Urinary bladder (tissue), 4 donors: ENCODE measurements at places on chromosomes 4 and X.
A peak's percentile ranks its signal among the peaks of the same experiment; 100 is the strongest.

GRCh38 chr4:109046471-109047201 lies 255.8 kb downstream of the COL25A1 start:
- DNase-seq = peak; percentile 15

DNA sequence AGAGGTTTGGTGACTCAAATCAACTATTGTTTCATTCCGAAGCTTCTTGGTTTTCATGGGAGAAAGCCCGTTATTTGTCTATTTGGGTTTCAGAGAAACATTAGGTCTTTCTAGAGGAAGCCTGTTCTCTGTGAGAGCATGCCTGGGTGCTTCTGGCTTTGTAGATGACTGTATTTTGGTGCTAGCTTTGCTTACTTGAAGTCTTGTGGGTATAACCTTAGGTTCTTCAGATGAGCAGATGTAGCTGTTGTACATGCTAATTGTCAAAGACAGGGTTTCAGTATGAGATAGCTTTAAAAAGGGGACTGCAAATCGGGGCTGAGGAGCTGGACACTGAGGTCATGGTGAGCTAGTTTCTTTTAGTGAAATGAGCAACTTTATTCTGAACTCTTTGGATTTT lies 7.9 kb upstream of the STOX2 start:
- DNase-seq = no peak

GRCh38 chrX:108000751-108001150 lies 18.6 kb upstream of the TEX13B start:
- DNase-seq = no peak

DNA sequence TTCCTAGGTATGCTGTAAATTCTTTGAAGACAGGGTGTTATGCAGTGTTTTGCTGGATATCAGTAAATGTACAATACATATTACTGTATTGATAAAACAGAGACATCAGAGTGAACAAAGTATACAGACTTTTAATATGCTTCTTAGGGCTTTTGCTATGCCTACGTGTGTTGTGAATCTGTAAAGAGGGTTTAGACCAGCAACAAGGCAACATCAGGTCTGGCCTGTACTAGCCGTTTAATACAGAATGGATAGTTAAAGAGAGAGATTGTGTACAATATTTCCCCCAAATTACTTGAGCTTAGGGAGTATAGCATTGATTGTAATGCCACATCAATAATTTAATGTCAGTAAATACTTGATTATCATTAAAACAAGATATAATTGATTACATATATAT lies 75.2 kb downstream of the PAQR3 start:
- no peak for DNase-seq

DNA sequence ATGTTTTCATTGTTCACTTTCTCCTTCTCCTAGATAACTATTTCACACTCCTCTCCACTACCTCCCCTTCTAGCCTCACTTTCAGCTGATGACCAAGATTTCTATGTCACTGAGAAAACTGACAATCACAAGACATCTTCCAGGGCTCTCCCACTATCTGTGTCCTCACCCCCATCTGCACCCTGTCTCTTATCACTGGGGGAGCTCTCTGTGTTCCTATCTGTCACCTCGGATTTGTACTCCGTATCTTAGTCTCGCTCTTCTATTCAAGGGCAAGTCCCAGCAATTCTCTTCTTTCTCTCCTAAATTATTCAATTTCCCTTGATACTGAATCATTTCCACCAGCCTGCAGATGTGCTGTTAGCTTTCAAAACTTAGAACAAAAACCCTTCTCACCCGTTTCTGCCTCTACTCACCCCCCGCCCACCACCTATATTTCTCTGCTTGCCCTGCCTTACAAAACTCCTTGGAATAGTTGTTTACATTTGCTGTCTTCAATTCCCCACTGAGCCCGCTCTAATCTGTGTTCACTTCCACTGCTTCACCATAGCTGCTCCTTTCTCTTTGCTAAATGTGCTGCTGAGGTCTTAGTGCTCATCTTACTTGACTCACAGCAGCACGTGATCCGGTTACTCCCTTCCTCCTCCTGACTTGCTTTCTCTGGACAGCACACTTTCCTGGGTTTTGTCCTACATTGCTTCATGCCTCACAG lies 293.2 kb downstream of the UNC5C start:
- DNase-seq = no peak

GRCh38 chr4:159174645-159175084 lies 71.8 kb downstream of the RAPGEF2 start:
- DNase-seq = no peak

GRCh38 chr4:900073-900472 lies 32.0 kb downstream of the GAK start:
- no peak for DNase-seq

DNA sequence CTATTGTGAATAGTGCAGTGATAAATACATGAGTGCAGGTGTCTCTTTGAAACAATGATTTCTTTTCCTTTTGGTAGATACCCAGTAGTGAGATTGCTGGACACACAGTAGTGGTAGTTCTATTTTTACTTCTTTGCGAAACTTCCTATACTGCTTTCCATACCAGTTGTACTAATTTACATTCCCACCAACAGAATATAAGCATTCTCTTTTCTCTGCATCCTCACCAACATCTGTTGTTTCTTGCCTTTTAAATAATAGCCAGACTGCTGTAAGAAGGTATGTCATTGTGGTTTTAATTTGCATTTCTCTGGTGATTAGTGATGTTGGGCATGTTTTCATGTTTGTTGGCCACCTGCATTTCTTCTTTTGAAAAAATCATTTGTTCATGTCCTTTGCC lies 105.9 kb downstream of the COL4A6 start:
- no peak for DNase-seq

GRCh38 chrX:12901486-12901885 lies 4.9 kb upstream of the TLR8 start:
- DNase-seq = no peak

DNA sequence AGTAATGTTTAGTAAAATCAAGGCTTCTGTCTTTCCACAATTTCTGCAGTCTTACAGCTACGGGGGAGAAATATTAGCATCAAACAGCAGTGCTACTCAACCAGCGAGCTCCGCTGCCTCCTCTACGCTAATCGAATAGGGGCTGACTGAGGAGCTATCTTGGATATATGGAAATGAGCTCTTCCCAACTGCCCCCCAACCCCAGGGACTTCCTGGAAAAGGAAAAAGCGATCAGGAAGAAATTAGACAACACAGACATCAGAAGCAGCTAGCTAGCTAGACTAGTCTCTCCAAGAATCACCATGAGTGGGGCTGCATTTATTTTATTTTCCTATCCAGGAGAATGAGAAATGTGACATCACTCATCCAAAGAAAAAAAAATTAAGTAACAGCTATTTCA lies 7.6 kb downstream of the NKX6-1 start:
- no peak for DNase-seq

DNA sequence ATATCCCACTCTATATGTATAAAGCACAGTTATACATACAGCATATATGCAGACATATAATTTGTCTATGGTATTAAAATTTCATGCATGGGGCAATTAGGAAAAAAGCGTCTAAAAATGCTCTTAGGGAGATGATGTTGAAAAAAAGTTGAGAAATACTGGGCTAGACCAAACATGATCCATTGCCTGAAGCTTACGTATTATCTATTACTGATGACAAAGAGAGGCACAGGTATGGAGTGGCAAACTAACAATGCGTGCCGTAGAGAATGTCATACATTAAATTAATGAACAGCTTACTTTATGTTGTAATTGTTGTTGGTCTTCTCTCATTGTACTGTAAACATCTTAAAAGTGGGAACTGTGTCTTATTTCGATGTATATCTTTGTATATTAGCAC lies 13.9 kb downstream of the RHOH start:
- DNase-seq = no peak

DNA sequence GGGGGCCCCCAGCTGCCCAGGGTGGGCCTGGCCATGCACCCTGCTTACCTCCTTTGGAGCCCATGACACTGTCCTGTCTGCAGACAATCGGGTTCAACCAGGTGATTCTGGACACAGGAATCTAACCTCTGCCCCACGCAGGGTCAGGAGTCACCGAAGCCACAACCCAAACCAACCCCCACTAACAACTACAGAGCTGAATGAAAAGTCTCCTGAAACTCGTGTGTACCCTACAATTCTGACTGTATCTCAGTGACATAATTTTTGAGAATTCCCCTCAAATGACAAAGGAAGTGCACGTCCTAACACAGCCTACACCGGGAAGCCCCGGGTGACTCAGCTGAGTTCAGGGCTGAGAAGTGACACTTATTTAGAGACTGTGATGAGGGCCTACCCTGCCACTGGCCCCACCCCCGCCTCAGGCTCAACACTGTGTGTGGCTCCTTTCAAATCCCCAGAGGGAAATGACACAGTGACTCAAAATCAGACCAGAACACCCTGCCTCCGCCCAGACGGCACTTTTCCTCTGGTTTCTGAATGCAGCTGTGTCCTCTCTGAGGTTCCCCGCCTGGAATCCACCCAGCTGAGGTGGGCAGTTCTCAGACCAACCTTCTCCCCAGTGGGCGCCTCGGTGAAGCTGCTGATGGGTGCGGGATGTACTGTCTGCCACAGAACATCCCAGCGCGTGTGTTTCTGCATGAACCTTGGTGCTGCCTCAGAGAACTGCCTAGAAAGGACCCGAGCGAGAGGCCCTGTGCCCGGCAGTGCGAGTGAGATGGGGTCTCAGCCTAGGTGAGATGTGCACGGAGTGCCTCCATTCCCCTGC lies 9.9 kb downstream of the TNIP2 start:
- DNase-seq = no peak

GRCh38 chrX:71989768-71990426 lies 79.3 kb downstream of the NHSL2 start:
- DNase-seq = no peak

- DNase-seq = no peak
These were observed 229.2 kb downstream of the GBA3 start for GRCh38 chr4:22921936-22922335.

DNA sequence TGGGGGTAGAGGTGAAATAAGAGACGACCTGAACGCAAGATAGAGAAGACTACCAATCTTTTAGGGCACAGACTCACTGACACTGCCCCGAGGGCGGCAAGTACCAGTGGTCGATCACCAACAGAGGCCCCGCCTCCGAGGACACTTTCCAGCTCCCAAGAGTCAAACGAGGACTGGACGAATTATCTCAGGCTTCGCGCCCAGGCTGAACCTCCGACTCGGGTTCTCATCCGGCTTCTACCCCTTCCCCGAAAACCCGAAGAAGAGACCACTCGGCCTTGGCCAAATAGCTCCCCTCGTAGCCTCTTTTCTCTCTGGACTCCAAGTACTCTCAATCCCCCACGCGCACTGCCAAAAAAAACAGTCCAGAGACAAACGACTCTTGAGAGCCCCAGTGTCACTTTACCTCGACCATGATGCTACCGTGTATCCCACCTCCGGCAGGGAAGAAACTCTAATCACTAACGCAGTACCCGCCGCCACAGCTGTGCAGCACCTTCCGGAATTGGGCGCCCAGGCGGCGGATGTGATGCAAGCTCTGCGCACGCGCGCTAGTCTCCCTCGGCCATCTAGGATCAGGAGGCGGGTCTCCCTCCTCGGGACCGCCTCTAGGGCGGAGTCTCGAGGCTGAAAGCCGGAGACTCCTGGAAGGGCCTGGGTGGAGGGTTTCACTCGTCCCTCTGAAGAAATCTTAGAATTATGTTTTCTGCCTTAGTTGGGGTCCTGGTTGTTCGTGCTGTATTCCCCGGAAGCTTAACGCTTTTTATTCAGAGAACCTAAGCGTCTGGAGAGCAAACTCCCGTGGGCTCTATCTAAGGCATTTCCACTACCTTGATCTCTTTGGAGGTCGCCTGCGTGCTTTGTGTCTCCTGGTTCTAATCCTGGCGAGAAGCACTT lies at the start of gene PLRG1:
Gene PLRG1, minus strand, starts transcription at position 507 of the 897 bp plus-strand sequence. Its CDS starts 92 bp downstream, at position 415.
- DNase-seq = peak; percentile 92
